Stimulated activated CD4-positive, alpha-beta T cell treated with anti-CD3 and anti-CD28 coated beads, Interleukin-4, amount 100 ng/mL, for 4 hours (primary cell): ENCODE measurements at places on chromosomes 2 and 18.

- no peak for DNase-seq
Measured at GRCh38 chr2:75324861-75325284, 125.6 kb upstream of the TACR1 start.

- DNase-seq: no peak
Measured at GRCh38 chr2:85990084-85990483, 101.3 kb upstream of the ST3GAL5 start.

GRCh38 chr18:67308819-67309218 lies 207.7 kb downstream of the DSEL start:
- no peak for DNase-seq

DNA sequence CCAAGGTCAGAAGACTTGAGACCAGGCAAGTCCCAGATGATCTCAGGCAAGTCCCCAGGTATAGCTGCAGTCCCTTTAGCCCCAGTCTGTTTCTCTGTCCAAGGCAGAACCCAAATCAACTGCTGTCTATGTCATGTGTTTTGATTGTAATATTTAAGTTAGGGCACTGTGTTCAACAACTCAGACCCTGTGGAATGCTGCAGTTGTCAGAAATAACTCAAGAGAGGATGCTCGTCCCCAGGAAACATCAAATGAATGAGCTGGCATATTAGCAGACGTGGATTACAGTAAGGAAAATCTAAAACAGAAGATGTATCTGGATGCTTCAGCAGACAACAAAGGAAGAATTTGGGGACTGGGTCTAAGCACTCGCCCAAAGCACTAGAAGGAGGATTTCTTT lies 70.1 kb downstream of the BCL11A start:
- no peak for DNase-seq

DNA sequence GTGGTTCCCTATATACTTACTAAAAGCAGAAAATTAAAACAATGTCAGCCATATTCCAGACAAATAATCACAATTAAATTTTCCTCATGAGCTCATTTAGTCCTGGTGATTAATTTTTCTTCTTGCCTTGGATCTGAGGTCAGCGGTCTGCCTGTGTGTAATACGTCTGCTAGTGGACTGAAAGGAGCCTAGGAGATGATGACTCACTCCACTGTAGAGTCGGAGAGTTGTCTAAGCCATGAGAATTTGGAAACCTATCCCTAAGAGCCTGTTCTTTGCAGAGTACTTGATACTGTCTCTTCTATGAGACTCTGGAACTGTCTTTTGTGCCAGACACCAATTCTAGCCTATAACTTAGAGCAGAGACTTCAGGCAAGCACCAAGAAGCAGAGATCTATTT lies 94.2 kb upstream of the RAB27B start:
- DNase-seq: no peak
